ENCODE measurements at places on chromosomes 4 and X.

GRCh38 chr4:100362366-100362765 is 155.5 kb downstream of the EMCN start:
- no peak for DNase-seq

- no peak for DNase-seq
Measured at GRCh38 chr4:5940470-5941203, 47.8 kb upstream of the CRMP1 start.

GRCh38 chrX:39464253-39464652 is 633.5 kb downstream of the BCOR start:
- DNase-seq, result no peak

- DNase-seq, result no peak
Measured at GRCh38 chrX:599837-600715, 30.5 kb upstream of the SHOX start.
